Stimulated activated CD4-positive, alpha-beta T cell treated with anti-CD3 and anti-CD28 coated beads, Interleukin-1b, Interleukin-23, amount 100 ng/mL, for 1 hour (primary cell): ENCODE measurements at places on chromosomes 3 and 15.

- DNase-seq = no peak
These were observed 79.6 kb downstream of the IGF2BP2 start for GRCh38 chr3:185744997-185745843.

DNA sequence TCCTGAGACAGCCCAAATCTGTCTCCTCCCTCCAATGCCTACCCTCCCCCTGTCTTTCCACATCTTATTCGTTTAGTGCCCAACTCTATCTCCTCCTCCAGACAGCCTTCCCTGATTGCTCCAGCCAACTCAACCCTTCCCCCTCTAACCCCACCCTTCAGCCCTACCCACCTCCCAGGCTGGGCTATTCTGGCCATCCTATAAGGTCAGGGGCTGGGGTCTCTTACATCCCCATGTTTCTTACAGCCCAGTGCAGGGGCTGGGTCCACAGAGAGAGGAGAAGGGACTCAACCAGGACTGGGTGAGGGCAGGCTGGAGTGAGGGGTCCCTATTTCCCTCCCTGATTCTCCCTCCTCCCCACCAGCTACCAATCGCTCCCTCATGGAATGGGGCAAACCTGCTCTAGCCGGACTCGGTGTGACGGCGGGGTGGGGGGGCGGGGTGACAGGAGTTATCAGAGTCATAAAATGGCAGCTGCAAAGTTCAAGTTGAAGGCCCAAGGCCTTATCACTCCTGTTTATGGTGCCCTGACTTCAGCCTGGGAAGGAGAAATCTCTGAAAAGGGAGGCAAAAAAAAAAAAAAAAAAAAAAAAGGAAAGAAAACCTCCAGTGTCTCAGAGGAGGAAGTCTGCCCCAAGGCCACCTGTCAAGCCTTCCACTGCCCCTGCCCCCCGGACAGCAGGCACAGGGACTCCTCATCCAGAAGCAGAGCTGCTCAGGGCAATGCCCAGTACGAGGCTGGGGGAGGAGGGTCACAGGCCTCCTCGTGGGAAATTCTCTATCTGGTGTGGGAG, 2.1 kb downstream of the VIPR1 start:
- no peak for DNase-seq

GRCh38 chr15:88920186-88920891, 7.2 kb upstream of the MFGE8 start:
- no peak for DNase-seq

DNA sequence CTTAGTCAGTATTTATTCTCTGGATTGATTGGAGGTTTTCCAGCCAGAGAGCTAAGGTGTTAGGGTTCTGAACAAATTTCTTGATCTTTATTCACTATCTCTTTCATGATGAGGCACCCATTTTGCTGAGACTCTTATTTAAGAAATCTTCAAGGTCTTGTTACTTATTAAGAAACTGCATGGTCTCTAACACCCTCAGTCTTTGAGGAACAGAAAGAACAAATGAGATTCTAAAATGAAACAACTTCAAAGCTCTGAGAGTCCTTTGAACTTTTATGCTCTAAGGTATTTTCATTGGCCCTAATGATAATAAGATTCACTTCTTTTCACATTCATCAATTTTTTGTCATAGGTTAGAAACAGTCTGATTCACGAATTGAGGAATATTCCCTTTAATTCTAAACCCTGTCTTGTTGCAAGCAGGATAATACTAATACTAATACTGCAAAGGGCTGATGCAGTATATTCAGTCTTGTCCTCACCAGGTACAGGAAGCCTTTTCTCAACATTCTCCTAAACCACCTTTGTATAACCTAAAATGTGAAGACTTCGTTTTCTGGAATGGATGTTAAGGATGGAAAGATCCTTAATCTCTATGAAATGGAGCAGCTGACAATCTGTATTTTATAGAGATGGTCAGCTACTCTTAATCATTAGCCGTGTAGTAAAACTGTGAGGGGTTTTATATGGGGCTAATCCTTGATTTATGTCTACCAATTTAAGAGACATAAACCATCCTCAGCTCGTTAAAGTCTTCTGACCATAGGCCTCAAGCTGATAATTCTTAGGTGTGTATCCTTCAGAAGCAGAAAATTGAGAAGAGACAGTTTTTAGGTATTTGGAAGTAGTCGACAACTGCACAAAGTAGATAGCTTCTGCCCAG, 198.3 kb downstream of the OTOL1 start:
- no peak for DNase-seq

GRCh38 chr3:119194237-119195150, 21.1 kb downstream of the UPK1B start:
- DNase-seq = no peak

- DNase-seq = no peak
These were observed 48.6 kb upstream of the FLNB start for GRCh38 chr3:57959423-57960173.

GRCh38 chr3:138051947-138052802, 42.2 kb downstream of the CLDN18 start:
- DNase-seq = no peak

DNA sequence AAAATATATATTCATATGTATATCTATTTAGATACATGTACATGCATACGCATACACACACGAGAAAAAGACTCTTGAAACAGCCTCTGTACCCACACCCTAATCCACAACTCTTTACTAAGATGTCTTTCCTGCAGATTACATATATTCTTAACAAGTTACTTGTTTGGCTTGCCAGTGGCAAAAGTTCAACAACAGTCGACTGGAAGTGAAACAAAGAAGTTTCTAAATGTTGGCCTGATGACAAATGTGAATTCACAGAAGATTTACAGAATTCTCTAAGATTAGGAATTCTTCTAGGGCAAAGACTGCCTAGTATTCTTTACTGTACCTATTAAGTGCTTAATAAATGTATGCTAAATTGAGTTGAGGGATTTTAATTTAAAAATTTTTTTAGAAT, 116.8 kb downstream of the CDIN1 start:
- DNase-seq = no peak

DNA sequence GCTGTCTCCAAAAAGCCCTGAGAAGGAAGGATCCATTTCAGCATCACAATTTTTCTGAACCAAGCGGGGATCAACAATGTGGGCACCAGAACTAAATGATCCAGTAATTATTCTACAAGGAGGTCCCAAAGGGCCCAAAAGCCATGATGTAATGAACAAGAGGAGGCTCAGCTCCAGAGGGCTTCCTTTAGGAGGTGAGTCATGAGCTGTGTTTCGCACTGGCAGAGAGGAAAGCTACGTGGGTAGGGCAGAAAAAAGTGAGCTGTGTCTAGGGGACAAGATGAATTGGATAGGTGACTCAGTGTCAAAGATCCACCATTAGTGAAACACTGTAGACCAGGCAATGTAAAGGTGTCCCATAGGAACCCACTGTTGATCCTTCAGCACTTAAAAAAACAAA, 113.4 kb downstream of the RORA start:
- DNase-seq = no peak

- DNase-seq = no peak
These were observed 246.2 kb upstream of the CHRM5 start for GRCh38 chr15:33722005-33722672.
